Endodermal cell (in vitro differentiated cells): ENCODE measurements at places on chromosomes 3 and 15. TPM values are rescaled to one million over a fixed set of nuclear protein-coding genes. Genes with fewer than 3 reads are reported as not detected.
A peak's percentile ranks its signal among the peaks of the same experiment; 100 is the strongest.

DNA sequence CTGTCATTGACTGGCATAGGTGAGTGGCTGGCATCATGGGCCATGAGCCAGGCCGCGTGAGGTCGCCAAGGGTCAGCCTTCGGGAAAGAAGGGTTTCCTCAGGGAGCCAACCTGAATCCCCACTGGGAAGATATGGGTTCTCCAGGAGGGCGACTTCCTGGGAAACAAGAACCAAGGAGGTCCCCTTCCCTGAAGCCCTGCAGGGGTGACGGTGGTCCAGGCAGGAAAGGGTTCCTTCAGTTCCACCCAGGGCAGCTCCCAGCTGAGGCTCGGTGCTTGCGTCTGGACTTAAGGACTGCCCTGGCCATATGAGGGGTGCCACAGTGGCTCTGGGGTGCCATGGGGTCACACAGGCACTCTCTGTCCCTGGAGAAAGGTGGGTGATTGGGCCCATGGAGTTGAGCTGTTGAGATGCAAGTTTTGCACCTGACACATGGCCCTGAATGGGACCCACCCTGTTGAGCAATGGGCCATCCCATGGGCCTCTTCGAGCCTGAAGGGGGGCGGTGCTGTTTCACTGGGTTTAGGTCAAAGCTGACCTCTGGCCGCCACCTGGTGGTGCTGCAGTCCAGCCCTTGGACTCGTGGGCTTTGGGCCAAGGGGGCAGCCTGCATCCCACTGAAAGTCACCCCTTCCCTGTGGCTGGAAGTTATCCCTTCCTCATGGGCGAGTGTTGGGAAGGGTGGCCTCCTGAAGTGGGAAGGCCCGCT lies 228.1 kb downstream of the SNRPN start:
- no peaks in the 10 kb centered on the region for H3K36me3 ChIP-seq
- H3K4me1 ChIP-seq = no peaks in the 10 kb centered on the region
- DNase-seq = peak; percentile 62
- H3K27me3 ChIP-seq = no peaks in the 10 kb centered on the region
- no peak overlapping the region for H3K27ac ChIP-seq

- H3K27me3 ChIP-seq = no peaks in the 10 kb centered on the region
- H3K4me3 ChIP-seq = no peak overlapping the region
- peaks cover 5% of the 10 kb centered on the region for H3K4me1 ChIP-seq
- no peaks in the 10 kb centered on the region for H3K36me3 ChIP-seq
These were observed 64.5 kb downstream of the ALCAM start for GRCh38 chr3:105431200-105431599.

Gene EHHADH
- 58.7 to 68.5 TPM (median 61.8 TPM) in 3 replicates for total RNA-seq

DNA sequence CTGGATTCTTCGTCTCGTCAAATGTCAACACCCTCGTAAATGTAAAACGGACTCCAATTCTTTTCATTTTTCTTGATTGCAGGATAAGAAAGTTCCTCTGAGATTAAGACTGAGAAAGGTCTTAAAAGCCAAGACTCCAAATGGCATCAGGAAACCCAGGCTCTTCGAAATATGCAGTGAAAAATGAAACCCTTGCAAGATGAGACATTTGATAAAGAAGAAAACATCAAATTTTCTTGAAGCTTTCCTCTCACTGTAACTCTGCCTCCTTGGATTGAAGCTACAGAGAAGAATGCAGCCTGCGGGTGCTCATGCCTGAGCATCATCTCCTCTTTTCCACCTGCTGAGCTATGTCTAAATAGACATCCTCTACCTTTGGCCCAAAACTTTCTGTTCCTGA lies 342.4 kb upstream of the THBS1 start:
- H3K27me3 ChIP-seq = no peaks in the 10 kb centered on the region
- no peaks in the 10 kb centered on the region for H3K36me3 ChIP-seq
- H3K27ac ChIP-seq = no peak overlapping the region
- DNase-seq = no peak

Gene SECISBP2L
- total RNA-seq = 51.0 to 61.3 TPM (median 54.1 TPM) in 3 replicates

DNA sequence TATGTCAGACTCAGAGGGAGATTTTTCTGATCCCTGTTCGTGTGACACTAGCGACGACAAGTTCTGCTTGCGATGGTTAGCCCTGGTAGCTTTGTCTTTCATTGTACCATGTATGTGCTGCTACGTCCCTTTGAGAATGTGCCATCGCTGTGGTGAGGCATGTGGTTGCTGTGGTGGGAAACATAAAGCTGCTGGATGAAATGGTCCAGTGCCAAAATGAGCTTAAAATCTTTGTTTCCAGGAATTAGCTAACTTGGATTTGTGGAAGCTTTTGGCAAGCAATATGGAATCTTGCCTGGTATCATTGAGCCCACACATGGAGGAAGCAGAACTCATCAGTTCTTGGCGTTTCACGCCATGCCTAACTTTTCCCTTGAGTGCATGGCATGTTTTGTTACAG lies 98.8 kb downstream of the SPRED1 start:
- no peak for DNase-seq
- no peak overlapping the region for H3K4me3 ChIP-seq
- H3K36me3 ChIP-seq = peaks cover 95% of the 10 kb centered on the region
- no peaks in the 10 kb centered on the region for H3K4me1 ChIP-seq
- no peak overlapping the region for H3K27ac ChIP-seq
- H3K27me3 ChIP-seq = no peaks in the 10 kb centered on the region

- H3K36me3 ChIP-seq = no peaks in the 10 kb centered on the region
- H3K4me1 ChIP-seq = peaks cover 6% of the 10 kb centered on the region
- no peaks in the 10 kb centered on the region for H3K27me3 ChIP-seq
- H3K27ac ChIP-seq = no peak overlapping the region
These were observed 8.6 kb upstream of the RPL29 start for GRCh38 chr3:52004163-52004787.

DNA sequence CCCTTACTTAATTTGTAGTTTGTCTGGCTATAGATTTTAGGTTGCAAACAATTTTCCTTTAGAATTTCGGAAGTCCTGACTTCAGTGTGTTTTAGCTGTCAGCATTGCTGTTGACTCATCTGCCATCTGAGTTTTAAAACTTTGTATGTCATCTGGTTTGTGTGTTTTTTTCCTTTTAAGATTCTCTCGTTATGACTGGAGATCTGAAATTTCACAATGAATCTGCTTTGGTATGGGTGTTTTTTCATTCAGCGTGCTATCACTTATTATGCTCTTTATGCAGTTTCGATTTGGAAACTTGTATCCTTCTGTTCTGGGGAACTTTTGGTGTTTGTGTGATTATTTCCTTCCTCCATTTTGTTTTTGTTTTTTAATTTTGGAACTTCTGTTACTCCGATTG lies 53.7 kb upstream of the ZNF280D start:
- H3K4me3 ChIP-seq = no peak overlapping the region
- H3K27ac ChIP-seq = no peak overlapping the region
- no peak for DNase-seq
- H3K36me3 ChIP-seq = no peaks in the 10 kb centered on the region
- H3K4me1 ChIP-seq = no peaks in the 10 kb centered on the region

Gene CAMP
- not detected in 3 replicates for total RNA-seq

DNA sequence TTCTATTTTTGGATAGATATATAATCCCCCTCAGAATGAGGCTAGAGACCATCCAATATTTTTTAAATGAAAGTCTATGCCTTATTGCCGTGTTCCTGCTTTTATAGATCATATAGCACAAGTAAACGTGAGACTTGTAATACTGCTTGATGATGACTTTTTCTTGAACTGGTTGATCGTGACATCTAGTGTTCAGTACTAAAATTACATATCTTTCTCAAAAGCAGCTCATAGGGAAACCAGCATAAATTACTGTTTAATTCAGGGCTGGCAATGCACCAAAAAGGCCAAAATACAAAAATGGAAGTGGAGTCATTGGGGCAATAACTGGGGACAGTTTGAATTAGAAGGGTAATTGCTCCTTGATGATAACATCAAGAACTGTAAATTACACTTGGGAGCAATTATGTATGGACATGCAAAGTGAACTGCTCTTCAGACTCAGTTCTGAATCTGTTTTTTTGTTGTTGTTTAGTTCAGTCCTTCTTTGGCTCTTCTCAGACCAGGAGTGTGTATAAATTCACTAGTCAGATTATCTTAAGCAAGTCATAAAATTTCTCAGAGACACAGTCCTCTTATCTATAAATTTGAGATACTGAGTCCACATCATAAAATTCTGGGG lies 325.3 kb downstream of the THSD4 start:
- no peak overlapping the region for H3K27ac ChIP-seq
- no peaks in the 10 kb centered on the region for H3K27me3 ChIP-seq
- H3K4me3 ChIP-seq = no peak overlapping the region
- H3K4me1 ChIP-seq = no peaks in the 10 kb centered on the region

Gene TP63
- total RNA-seq = 0.26 to 0.32 TPM in 2 of 3 replicates, not detected in the other

Gene AP3B2
- total RNA-seq = 15.6 to 27.0 TPM (median 24.4 TPM) in 3 replicates

DNA sequence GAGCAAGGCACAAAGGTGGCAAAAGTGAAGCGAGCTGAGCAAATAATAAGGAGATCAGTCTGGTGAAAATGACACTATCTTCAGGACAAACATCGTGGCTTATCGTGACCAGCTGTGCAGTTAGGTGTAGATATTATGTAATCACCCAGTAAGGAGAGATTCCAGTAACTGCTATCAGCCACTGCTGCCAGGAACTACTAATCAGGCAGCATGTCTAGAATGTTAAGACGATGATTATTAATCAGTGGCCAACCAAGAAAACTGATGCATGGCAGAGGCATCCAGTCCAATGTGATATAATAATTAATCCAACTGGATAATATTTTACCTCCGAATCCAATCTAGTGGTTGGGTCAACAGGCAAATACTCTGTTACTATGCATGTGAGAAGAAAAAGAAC lies 252.7 kb upstream of the ZPLD1 start:
- H3K36me3 ChIP-seq = no peaks in the 10 kb centered on the region
- H3K27ac ChIP-seq = no peak overlapping the region
- no peaks in the 10 kb centered on the region for H3K27me3 ChIP-seq
- no peak for DNase-seq
- no peak overlapping the region for H3K4me3 ChIP-seq

- H3K27ac ChIP-seq = no peak overlapping the region
- H3K36me3 ChIP-seq = no peaks in the 10 kb centered on the region
- no peaks in the 10 kb centered on the region for H3K27me3 ChIP-seq
These were observed 28.1 kb upstream of the CAPN3 start for GRCh38 chr15:42331235-42331634.

- no peaks in the 10 kb centered on the region for H3K36me3 ChIP-seq
- no peaks in the 10 kb centered on the region for H3K4me1 ChIP-seq
- DNase-seq = no peak
- no peak overlapping the region for H3K27ac ChIP-seq
- no peaks in the 10 kb centered on the region for H3K27me3 ChIP-seq
These were observed 613.8 kb downstream of the DIPK2A start for GRCh38 chr3:144585408-144585807.

- no peaks in the 10 kb centered on the region for H3K27me3 ChIP-seq
- no peak for DNase-seq
- no peak overlapping the region for H3K27ac ChIP-seq
- no peaks in the 10 kb centered on the region for H3K4me1 ChIP-seq
- H3K36me3 ChIP-seq = no peaks in the 10 kb centered on the region
These were observed 86.5 kb upstream of the NMNAT3 start for GRCh38 chr3:139764069-139764905.

- no peak overlapping the region for H3K27ac ChIP-seq
- H3K4me1 ChIP-seq = no peaks in the 10 kb centered on the region
- H3K36me3 ChIP-seq = no peaks in the 10 kb centered on the region
- H3K27me3 ChIP-seq = no peaks in the 10 kb centered on the region
These were observed 86.8 kb downstream of the MYO5A start for GRCh38 chr15:52441841-52442240.

Gene GOLGA8T
- total RNA-seq = 0.46 to 0.58 TPM in 2 of 3 replicates, not detected in the other

- no peaks in the 10 kb centered on the region for H3K4me1 ChIP-seq
- DNase-seq = peak; percentile 69
- no peak overlapping the region for H3K27ac ChIP-seq
These were observed 4.8 kb downstream of the TMIE start for GRCh38 chr3:46705751-46706552.

- H3K4me1 ChIP-seq = no peaks in the 10 kb centered on the region
- no peak for DNase-seq
- no peak overlapping the region for H3K27ac ChIP-seq
- H3K36me3 ChIP-seq = no peaks in the 10 kb centered on the region
- H3K27me3 ChIP-seq = no peaks in the 10 kb centered on the region
- H3K4me3 ChIP-seq = peak overlapping the region; percentile 31
These were observed 68.3 kb upstream of the NEO1 start for GRCh38 chr15:72983801-72984545.

GRCh38 chr3:28206479-28206878 lies 34.9 kb upstream of the CMC1 start:
- H3K27ac ChIP-seq = no peak overlapping the region
- no peak for DNase-seq
- H3K4me3 ChIP-seq = no peak overlapping the region
- H3K27me3 ChIP-seq = no peaks in the 10 kb centered on the region
- H3K36me3 ChIP-seq = no peaks in the 10 kb centered on the region
- H3K4me1 ChIP-seq = peaks cover 3% of the 10 kb centered on the region

DNA sequence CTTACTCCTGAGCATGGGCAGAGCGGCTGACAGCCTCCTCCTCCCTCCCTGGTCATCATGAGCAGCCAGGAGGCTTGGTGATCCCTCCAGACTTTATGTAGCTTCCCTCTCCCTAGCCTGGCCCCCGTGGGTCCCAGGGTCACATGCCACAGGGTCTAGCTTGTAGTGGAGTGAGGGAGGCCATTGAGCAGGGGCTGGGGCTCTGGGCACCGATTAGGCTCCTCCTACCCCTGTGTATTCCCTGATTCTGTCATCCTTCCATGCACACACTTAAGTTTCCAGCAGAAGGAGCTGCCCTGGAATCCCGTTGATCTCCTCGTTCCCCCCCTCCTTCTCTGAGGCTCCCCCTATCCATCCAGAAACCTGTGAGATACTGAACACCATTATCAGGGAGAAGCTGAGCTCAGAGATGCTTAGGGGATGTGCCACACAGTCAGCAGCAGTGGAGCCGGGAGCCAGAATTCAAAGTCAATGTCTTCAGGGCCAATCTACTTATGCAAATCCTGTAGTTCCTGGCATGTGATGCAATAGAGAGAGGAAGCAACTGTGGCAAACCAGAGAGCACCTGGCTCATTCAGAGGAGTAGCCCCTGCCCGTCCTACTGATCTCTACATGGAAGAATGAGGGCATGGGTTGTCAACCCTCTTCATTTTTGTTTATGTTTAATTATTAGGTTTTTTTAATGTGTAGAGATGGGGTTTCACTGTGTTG lies 17.2 kb downstream of the CCDC33 start:
- peak; percentile 59 for DNase-seq
- H3K4me3 ChIP-seq = no peak overlapping the region
- H3K4me1 ChIP-seq = no peaks in the 10 kb centered on the region
- no peak overlapping the region for H3K27ac ChIP-seq

GRCh38 chr15:90035095-90035839 lies 34.1 kb downstream of the ZNF710 start:
- H3K36me3 ChIP-seq = no peaks in the 10 kb centered on the region
- DNase-seq = peak; percentile 73
- H3K4me3 ChIP-seq = no peak overlapping the region
- H3K27ac ChIP-seq = peak overlapping the region; percentile 95

- H3K4me3 ChIP-seq = peak overlapping the region; percentile 89
- H3K4me1 ChIP-seq = no peaks in the 10 kb centered on the region
- no peaks in the 10 kb centered on the region for H3K27me3 ChIP-seq
- peaks cover 23% of the 10 kb centered on the region for H3K36me3 ChIP-seq
- peak overlapping the region; percentile 84 for H3K27ac ChIP-seq
These were observed 587 bp downstream of the NPHP3 start for GRCh38 chr3:132721479-132722164.
